NCI-H1436 treated with DMSO at 0.1 percent for 48 hours (cell line): ENCODE measurements at places on chromosomes 1 and 21.

GRCh38 chr21:42277593-42277992 lies 37.6 kb downstream of the TFF3 start:
- DNase-seq: no peak

- no peak for DNase-seq
These were observed 41.6 kb upstream of the GRHL3 start for GRCh38 chr1:24277420-24278169.

DNA sequence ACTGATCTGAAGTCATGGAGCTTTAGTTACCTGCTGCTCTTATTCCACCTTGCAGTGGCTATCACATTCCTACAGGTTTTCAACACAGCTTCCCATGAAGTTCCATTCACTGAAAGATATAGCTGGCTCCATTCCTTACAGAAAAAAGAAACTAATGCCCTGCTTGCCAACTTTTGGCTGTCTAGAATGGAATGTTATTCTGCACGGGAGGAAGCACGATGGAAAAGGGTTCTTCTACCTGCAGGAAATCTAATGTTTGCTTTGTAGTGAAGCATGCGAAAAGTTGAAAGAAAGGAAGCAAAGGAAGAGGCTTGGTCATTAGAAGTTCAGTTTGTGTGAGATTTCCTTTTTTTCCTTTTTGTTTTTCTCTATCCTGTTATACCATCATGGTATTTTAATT lies 32.6 kb downstream of the GIPC2 start:
- DNase-seq: no peak

- DNase-seq: no peak
These were observed 22.1 kb downstream of the A3GALT2 start for GRCh38 chr1:33298623-33299277.

DNA sequence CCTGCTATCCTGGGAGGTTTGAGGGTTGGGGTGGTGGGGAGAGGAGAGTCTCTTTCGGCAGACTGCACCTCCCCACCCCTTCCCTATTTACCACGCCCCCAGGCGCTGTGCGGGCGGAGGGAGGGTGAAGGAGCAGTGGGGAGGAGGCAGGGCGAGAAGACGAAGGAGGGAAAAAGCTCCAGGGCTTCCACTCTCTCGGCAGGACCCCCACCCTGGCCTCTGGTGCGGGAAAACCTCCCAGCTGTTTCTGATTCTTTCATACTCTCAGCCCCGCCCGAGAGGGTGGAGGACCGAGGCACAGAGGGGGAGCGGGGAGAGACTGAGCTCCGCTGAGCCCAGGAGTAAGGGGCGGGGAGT lies 866 bp upstream of the WNT2B start:
- no peak for DNase-seq
